ENCODE measurements at places on chromosomes 3 and 15.

DNA sequence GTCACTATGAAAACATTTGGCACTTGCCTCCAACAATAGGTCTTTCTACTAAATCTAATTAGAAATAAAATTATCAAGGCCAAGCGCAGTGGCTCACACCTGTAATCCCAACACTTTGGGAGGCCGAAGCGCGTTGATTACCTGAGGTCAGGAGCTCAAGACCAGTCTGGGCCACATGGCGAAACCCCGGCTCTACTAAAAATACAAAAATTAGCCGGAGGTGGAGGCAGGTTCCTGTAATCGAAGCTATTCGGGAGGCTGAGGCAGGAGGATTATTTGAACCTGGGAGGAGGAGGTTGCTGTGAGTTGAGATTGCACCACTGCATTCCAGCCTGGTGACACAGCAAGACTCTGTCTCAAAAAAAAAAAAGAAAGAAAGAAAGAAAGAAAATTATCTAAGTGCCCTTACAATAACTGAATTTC, 1.6 kb upstream of the PLD1 start:
- no peak for DNase-seq

- DNase-seq = no peak
These were observed 57.0 kb downstream of the NEK10 start for GRCh38 chr3:27312044-27312668.

DNA sequence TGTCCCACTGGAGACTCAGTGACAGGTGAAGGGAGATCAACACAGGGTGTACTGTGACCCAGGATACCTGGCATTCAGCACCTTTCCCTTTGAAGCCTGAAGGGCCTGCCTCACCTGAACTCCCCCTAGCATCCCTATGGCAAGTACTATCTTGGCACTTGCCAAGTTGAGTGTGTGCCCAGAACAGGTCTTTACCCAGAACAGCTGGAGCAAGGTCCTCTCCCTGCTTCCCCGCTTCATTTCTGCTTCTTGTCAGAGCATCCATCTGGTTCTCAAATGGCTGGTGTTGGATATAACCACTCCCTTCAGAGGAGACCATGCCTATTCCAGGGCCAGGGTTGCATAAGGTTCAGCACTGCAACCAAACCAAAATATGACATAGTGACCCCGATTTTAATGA, 73.0 kb downstream of the FAM43A start:
- DNase-seq = no peak

DNA sequence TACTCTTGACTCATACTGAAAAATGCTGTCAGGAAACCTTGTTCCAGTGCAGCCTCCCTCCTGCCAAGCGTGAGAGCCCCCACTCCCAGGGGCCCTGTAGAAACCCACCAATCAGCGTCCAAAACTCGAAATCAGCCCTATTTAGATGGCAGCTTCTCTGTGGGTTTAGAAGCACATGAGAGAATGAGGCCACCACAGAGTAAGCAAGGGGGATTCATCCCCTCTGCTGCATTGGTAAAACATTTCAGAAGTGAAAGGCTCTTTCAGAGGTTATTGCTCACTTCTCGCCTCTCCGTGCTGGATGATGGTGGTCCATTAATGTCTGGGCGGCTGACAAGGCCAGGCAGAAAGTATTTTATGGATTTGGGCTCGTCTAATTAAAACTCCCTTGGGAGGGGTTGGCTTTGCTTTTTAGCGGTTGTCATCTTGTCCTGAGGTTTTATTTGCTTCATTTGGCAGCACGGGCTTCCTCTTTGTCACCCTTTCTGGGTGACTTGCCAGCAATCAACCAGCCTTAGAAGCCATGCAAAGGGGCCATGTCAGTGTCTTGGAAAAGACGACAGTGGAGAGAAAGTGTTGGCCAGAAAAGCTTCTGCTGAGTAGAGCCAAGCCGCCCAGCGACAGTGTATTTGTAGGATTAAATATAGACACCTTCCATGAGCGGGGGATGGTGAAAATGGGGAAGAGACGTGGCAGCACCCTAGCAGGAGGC, 145.5 kb downstream of the ATP10A start:
- no peak for DNase-seq

DNA sequence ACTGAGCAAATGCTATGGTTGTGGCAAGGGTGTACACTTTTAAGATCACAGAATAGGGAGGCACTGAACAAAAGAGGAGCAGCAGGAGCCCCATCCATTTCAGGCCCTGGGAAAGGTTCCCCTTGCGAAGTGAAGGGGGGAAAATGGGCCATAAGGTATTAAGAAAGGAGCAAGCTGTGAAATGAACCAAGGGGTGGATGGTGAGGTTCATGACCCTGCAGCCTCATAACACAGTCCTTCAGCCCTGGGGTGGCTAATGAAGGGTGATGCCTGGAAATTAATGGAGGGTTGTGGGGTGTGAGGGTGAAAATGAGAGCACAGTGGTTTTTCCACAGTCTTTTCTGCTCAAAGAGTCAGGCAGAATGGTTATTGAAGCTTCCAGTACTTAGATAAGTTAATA, 150.1 kb downstream of the PDZRN3 start:
- DNase-seq = no peak

GRCh38 chr3:38108649-38109579, 28.0 kb downstream of the ACAA1 start:
- peak; percentile 26 for DNase-seq

- DNase-seq = no peak
These were observed 1.7 kb upstream of the IFT57 start for GRCh38 chr3:108223928-108224327.

DNA sequence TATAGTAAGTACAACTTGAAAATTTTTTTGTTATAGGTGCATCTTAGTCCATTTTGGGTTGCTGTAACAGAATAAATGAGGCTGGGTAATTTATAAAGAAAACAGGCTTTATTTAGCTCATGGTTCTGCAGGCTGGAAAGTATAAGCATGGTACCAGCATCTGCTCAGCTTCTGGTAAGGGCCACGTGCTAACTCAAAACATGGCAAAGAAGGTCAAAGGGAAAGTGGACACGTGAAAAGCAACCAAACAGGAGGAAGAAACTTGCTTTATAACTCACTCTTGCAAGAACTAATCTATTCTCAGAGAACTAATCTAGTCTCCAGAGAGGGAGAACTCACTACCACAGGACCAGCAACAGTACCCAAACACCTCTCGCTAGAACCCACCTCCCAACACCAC, 9.1 kb downstream of the HDGFL3 start:
- DNase-seq = no peak

DNA sequence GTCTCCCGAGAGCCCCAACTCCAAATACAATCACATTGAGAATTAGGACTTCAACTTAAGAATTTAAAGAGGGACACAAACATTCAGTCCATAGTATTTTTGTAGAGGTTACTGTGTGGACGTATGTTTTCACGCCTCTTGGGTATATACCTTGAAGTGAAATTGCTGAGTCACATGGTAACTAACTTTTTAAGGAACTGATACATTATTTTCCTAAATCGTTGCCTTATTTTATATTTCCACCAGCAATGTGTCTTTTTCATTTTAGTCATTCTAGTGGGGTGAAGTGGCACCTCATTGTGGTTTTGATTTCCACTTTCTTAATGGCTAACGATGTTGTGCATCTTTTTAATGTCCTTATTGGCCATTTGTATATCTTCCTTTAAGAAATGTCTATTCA, 11.8 kb downstream of the PARP15 start:
- DNase-seq = no peak

GRCh38 chr3:23749609-23750008, 56.1 kb upstream of the UBE2E1 start:
- no peak for DNase-seq

DNA sequence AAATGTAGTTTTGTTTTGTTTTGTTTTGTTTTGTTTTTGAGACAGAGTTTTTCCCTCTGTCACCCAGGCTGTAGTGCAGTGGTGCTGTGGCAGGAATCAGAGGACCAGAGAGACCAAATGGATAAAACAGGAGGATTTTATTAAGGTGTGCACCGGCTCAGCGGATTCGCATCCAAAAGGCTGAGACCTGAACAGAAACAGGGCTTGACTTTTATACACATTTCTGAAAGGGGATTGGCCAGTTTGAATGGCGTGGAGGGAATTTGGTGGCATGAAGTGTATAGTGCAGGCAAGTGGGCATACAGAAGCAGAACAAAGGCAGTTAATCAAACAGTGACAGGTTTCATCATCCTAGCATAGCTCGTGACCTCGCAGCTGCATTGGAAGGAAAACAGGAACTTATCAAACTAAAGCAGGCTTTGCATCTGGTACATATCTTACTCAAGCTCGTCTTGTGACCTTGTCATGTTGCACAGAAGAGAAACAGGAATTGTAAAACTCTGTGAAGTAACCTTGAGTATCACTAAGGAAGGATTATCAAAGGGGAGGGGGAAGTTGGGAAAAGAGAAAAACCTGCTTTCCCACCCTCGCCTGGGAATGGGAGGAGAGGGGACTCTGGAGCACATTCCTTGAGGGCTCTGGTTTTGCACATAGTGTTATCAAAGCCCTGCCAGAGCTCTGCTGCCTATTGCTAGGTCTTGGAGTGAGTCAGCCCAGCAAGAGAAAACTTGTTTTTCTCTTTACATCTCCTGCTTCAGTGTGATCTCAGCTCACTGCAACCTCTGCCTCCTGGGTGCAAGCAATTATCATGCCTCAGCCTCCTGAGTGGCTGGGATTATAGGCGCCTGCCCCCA, 38.5 kb downstream of the C3orf62 start:
- DNase-seq = no peak

DNA sequence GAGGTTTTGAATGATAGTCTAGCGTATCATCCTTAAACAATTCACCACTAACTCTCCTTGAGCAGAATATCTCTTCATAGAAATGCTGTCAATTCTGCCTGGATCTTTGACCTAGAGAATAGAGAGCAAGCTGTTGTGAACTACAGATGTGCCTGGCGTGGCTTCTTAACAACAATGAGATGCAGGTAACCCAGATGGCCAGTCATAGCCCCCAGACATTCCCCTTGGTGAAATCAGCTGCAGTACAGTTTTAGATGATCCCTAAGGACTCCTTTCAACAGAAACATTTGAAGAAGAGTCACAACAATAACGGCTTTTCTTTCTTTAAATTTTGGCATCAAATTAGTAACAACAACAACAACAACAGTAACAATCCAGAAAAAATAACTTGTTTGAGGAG, 1041.3 kb downstream of the ROBO1 start:
- DNase-seq = no peak

GRCh38 chr3:65873028-65873427, 165.7 kb downstream of the MAGI1 start:
- no peak for DNase-seq

GRCh38 chr15:60006203-60006862, 2.2 kb downstream of the FOXB1 start:
- DNase-seq = peak; percentile 41

DNA sequence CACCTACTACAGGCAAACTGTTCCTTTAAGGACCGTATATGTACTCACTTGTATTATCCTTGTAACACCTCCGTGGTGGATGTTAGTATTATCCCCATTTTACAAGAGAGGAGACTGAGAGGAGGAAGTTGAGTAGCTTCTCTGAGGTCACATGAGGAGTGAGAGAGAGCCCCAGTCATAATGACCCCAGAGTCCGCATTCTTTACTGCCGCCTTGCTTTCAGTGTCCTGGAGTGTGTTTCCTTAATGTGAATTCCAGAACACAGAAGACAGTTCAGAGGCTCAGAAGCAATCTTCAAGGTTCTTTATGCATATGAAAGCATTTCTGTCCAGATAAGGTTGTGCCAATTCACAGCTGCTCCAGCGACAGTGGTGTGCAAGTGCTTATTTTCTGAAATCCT, 199.2 kb downstream of the CACNA2D3 start:
- DNase-seq = no peak

DNA sequence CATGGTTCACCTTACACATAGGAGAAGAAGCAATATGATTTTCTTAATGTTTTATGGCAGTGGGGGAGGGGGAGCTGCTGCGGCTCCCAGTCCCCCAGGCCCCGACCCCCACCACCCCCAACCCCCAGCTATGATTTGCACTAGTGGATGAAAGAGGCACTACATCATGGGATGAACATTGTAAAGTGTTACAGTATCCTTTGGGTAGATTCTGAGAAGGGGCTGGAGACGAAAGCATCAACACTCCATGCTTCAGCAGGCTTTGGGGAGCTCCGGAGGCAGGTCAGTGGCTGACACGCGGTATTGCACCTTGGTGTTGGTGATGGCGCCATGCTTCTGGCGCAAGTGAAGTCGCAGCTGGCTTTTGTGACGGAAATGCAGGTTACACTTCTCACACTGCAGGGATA, 19.9 kb upstream of the RTP2 start:
- no peak for DNase-seq

- no peak for DNase-seq
These were observed 107.1 kb upstream of the TSC22D2 start for GRCh38 chr3:150300852-150301517.

- no peak for DNase-seq
These were observed 98.6 kb upstream of the ABHD17C start for GRCh38 chr15:80596521-80596976.

- DNase-seq = no peak
These were observed 2.8 kb upstream of the DNAH1 start for GRCh38 chr3:52313188-52313773.

- no peak for DNase-seq
These were observed 209.8 kb downstream of the PLCH1 start for GRCh38 chr3:155535098-155535497.

DNA sequence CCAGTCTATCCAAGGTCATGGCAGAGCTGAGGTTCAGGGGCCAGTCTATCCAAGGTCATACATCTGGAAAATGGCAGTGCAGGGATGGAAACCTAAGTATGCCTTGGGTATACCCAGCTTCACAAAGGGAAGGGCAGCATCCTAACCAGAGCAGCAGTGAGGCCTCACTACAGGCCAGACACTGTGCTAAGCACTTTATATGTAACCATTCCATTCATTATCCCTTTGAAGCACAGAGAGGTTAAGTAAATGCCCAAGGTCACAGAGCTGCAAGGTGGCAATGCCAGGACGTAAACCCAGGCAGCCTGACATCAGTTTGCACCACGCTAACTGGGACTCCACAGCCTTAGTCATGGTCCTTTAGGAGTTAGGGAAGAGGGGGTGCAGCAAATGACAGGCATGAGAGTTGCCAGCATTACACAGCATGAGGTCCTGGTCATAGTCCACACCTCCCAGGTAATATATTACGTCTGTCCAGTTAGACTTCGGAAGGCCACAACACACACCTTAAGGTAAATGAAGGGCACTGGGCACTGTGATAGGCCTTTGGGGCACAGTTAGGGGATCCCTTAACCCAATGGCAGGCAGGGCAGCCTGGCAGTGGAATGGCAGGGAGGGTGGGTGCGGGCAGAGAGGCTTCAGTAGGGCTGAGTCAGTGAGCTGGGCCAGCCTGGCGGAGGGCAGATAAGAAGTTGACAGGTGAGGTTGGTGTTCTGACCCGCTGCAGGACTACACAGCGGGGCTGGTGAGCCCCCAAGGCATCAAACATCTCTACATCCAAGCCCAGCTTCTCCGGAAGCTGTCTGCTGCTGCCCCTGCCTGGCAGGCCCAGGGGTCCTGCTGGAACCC, 21.1 kb upstream of the CORO2B start:
- no peak for DNase-seq

DNA sequence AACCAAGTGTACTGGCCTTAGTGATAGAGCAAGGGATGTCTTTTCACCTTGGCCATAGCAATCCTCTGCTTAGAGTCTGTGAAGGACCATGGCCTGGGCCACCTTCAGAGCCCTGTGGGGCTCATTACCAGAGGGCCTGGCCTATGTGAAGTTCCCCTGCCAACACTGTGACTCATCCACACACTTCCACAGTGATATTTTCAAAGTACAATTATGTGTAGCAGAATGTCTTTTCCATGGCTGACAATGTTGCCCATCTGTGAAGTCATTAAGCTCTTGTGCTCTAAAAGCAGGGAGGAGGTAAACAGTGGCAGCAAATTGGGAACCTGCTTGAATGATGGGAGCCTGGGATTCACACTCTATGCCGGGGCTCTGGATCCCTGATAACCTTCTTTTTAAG, 12.2 kb upstream of the CACNA1D start:
- no peak for DNase-seq
